Stromal cell of bone marrow (primary cell): ENCODE measurements at places on chromosomes 13 and 19.

- DNase-seq = no peak
These were observed 50.9 kb downstream of the PEPD start for GRCh38 chr19:33470686-33471085.

- peak; percentile 94 for DNase-seq
These were observed 8.2 kb upstream of the LATS2 start for GRCh38 chr13:21069561-21070004.

GRCh38 chr13:71619096-71619495 is 247.9 kb downstream of the DACH1 start:
- no peak for DNase-seq

GRCh38 chr19:48681127-48681470 is 8.3 kb upstream of the NTN5 start:
- DNase-seq = peak; percentile 80

DNA sequence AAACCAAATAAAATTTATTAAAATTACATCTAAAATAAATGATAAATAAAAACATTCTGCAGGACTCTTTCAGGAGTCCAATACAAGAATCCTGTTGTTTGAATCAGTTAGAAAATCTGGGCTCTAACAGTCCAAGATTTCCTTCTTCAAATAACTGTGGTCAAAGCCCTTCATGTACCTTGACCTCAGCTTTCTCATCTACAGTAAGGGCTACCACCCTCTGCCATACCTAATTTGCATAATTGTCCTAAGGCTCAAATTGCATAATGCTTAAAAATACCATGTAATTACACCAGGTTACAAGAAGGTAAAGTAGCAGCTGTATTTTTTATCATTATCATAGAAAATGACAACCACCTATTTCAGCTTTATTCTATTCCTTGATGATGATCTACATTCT is 54.3 kb downstream of the XPO4 start:
- DNase-seq = no peak

GRCh38 chr13:108345016-108345415 is 75.5 kb downstream of the TNFSF13B start:
- no peak for DNase-seq

- no peak for DNase-seq
These were observed 17.0 kb downstream of the CATSPERG start for GRCh38 chr19:38352611-38353010.

DNA sequence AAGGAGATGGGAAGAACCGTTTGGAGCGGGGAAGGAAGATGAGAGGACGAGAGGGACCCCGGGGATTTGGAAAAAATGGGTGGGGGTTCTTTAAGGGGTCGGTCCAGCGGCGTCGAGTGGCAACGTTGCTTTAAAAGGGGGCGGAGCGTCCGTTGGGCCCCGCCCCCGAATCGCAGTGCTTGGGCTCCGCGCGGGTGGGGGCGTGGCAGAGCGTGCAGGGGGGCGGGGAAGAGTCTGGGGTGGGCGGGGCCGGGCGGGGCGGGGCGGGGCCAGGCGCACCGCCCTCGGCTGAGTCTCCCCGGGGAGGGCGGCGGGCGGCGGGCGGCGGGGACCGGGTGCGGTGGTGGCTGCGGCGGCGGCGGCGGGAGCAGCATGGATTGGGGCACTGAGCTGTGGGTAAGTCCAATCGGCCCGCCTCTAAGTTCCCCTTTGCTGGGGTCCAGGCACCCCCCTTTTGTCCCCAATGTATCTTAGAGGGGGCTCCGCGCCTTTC is at the start of gene TRIP10:
Gene TRIP10 (plus strand): TSS at position 291 of the 493 bp plus-strand sequence. CDS start 82 bp downstream, at position 373.
- peak; percentile 55 for DNase-seq

DNA sequence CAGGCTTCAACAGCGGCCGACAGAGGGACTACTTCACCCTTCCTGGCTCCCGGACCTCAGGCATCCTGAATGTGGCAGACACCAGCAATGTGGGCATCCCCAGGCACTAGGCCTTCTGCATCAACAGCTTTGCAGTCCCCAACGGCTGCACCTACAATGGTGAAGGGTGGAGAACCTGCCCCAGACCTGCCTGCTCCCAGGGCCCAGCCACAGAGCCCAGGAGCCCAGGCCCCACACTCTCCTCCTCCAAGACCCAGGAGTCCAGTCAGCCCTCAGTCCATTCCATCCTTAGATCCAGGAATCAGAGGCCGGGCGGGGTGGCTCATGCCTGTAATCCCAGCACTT is 34.5 kb downstream of the HPN start:
- DNase-seq = no peak

DNA sequence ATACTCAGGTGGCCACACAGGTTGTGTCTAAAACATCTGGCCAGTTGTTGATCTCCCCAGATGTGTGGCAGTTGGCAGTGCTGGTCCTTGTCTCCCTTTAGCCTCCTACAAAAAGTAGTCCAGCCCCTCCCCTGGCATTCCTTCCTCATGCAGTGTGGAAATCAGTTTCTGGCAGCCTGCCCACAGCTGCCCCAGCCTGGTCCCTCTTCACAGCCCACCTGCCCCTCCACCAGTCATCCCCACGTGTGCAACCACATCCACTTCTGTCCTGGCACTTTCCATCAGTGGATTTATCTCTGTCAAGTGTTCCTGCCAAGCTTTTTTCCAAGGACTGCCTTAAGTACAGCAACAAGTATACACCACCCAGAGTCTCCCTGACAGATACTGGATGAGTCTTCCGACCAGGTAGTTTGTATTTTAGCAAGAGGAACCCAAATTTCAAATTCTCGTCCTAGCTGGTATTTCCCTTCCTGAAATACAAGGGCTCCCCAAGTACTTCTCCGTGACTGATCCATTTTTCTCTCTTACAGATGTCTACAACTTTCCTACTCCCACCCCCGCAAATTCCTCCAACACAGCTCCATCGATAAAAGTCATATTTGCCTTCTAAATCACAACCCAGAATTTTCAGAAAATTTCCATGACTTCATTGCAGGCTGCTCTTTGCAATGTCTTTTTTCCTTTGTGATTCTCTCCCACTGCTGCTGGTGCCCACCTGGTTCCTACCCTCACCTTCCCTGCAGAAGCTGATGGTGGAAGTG is 313.5 kb downstream of the FOXO1 start:
- DNase-seq = no peak

GRCh38 chr13:29489650-29490560 is 105.6 kb downstream of the SLC7A1 start:
- DNase-seq = no peak

GRCh38 chr19:47778049-47778953 is at the start of gene SELENOW:
SELENOW (plus strand) TSS chr19:47778703; CDS start chr19:47778786, 83 bp downstream.
- DNase-seq = no peak
